CD4-positive, alpha-beta T cell treated with Interleukin-2 at 100 ng/mL for 4 hours (primary cell): ENCODE measurements at places on chromosomes 7 and 10.
A peak's percentile ranks its signal among the peaks of the same experiment; 100 is the strongest.

DNA sequence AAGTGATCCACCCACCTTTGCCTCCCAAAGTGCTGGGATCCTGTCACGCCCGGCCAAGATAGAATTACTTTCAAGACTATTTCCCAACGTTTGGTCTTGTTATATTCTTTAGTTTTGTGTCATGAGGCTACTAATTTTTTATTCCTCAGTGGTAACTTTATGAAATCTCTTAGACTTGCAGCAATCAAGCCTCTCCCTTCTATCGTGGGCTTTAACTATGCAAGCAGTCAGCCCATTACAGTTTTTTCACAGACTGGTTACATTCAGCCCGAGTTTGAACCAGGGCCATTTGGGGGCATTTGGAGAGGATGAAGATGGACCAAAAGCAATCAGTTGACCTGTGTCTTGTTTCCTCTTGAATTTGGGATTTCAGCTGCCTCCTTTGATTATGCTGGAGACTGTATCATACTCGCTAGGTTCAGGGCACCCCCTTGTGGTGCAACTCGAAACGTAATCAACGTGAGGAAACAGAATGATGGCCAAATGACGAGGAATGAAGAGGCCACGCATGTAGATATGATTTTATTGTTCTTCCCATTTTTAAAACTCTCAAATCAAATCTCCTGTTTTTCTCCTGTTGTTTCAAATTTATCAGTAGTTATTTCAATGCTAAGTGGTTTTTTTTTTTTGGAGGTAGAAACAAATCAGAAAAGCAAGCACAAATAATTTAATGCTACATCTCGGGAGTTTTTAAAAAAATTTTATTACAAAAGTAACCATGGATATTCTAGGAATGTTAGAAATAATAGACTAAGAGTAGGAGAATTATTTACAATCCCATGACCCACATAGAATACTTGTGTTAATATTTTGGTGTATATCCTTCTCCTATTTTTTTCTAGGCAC is 151.6 kb downstream of the KIAA1217 start:
- DNase-seq, result no peak

GRCh38 chr10:14653271-14654161 is 121.2 kb downstream of the FAM107B start:
- peak; percentile 78 for DNase-seq

DNA sequence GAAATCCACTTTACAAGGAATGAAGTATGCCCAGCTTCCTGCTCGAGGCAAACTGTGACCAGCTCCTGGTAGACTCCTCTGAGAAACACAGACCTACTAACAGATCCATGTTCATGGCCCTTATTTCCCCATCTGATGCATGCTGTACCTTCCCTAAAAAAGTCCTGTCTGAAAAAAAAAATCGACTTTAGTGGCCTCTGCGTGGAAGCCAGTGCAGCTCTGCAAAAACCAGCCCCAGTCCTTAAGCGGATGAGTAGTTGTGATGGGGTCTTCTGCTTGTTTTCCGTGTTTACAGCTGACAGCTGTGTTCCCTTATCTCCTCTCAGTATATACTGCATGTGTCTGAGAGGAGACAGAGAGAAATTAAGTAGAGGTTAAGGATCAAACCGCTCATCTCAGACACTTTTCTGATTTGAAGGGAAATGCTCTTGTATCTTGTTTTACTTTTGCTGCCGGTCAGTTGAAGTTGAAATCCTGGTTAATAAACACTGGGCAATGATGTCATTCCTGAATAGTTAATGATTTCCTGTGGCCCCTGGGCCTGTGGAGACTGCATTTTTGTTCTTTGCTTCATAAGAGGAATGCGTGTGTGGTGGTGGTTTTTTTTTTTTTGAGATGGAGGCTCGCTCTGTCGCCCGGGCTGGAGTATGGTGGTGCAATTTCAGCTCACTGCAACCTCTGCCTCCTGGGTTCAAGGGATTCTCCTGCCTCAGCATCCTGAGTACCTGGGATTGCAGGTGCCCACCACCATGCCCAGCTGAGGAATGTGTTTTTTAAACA is 67.6 kb downstream of the DOCK1 start:
- no peak for DNase-seq

DNA sequence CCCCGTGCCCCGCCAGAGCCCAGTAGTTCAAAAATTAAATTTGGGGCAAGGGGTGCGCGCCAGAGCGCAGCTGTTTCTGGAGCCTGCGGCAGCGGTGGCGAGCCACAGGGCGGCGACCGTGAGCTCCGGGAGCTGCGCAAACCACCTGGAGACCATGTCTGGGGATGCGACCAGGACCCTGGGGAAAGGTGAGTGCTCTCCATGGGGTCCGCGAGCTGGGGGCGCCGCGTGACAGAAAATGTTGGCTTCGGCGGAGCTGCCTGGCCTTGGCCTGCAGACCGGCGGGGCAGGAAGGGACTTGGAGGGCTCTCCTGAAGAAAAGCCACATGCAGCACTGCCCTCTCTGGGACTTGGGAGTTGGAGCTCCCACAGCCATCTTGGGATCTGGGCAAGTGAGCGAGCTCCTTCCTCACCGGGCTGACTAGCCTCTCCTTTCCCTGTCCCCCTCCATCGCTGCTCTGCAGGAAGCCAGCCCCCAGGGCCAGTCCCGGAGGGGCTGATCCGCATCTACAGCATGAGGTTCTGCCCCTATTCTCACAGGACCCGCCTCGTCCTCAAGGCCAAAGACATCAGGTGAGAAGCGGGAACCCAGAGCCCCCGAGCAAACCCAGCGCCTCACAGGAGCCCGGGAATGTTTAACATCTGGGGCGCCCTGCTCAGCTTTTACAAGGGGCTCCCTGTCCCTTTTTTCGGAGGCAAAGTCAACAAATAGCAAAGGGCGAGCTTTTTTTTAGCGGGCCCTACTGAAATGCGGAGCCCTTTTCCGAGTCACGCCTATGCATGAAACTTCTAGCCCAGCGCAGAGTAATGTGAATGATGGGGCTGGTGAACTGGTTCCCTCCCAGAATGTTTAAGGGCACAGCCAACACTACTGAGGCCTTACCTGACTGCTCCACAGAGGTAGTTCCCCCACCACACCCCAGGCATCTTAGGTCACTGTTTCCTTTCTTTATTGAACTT is 6.1 kb downstream of the GSTO2 start:
- peak; percentile 40 for DNase-seq

DNA sequence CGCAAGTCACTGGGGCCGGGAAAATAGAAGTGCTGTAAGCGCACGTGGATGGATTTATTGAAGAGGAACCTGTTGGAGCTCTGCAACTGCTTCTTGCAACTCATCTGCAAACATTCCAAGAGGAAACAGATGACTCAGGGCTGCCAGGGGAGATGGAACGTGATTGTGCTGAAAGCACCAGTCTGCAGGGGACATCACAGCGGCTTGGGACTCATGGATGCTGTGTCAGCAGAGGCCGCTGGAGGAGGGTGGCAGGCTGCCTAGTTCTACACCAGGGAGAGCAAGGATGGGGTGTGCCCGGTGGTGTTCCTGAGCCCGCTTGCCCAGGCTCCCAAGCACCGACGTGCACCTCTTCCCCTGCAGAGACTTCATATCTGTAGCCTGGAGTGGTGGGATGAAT is 515.7 kb downstream of the TCERG1L start:
- DNase-seq, result no peak

DNA sequence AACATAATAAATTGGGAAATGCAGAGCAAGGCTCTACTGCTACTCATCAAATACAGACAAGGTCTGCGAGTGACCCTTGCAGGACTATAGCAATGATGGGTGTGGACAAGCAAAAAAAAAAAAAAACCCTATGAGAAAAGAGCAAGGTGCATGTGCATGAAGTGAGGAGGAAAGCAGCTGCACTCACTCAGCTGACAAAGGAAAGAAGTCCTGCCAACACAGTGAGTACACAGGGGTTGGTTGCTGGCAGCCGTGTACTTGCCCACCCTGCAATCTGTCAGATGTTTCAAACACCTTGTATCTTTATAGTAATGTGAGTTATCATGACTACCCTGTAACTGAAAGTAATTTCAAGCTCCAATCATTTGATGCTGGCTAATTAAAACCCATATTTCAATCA is 20.5 kb downstream of the CHCHD3 start:
- DNase-seq, result no peak

- no peak for DNase-seq
Observed at GRCh38 chr7:158011941-158012340, 575.7 kb downstream of the PTPRN2 start.

DNA sequence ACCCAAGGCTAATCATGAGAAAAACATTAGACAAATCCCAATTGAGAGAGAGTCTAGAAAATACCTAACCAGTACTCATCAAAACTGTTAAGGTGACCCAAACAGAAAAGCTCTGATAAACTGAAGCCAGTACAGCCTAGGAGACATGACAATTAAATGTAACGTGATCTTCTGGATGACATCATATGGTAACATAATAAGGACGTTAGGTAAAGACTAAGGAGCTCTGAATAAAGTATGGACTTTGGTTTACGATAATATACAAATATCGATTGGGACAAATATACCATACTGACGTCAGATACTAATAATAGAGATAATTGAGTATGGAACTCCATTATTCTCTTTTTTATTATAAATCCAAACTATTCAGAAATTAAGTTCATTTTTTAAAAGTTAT is 561.1 kb upstream of the STEAP1 start:
- DNase-seq, result no peak

DNA sequence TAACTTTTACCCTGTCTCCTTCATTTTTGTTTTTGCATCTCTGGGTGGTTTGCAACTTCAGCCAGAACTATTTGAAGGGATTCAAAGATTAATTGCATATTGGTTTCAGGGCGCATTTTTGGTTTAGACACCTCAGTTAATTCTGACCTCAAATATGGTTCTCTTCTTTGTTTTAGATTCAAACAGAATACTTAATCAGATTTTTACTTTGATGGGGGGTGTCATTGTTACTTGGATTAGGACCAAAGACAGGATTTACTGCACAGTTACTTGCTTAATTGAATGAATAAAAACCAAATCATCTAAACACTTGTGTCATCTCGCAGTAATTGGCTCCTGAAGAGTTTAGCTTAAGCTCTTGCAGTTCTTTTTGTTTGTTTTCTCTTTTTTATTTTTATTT is 100.9 kb downstream of the PHTF2 start:
- no peak for DNase-seq

- no peak for DNase-seq
Observed at GRCh38 chr7:1526271-1526754, 4.2 kb upstream of the MAFK start.

DNA sequence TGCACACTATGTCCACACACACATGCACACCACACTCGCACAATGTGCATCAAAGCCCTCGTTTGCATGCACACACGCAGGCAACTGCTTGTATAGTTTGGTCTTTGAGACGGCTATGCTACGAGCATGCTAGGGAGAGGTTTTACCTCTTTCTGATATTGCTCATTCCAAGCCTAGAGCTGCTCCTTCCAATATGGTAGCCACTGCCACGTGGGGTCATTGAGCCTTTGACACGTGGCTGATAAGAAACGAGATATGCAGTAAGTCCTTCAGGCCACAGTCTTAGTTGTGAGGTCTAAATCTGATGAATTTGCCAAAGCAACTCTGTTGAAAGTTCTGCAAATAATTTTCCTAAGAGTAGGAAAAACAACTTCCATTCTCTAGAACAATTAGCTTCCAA is 204.4 kb downstream of the KLF6 start:
- DNase-seq, result no peak

DNA sequence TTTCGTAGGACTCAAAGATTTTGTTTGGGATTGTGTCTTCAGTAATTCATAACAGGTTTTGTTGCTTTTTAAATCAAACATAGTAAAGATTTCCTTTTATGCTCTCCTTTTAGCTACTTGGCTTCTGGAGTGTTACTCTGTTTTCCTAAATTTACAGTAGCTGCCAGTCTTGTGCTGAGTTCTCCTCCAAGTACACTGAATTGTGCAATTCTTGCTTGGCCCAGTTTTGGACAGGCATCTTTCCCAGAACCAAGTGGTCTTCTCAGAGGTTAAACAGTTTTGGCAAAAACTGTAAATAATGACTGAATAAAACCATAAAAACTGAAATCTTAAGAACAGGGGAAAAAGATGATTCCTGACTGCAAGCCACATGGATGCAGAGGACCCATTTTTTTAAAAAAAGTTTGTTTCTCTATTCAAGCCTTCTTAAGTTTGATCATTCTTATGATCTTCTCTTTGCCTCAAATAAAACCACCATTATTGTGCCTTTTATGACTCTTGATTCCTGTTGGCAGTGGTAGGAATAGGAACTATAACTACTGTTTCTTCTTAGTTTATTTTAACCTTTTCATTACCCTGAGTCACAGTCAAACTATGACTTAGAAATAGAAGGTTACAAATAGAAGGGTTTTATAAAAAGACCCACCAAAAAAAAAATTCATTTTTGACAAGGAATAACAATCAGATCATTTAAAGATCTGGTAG is 88.0 kb downstream of the MDFIC start:
- DNase-seq, result no peak

GRCh38 chr10:14074062-14074884 is 256.5 kb downstream of the FRMD4A start:
- no peak for DNase-seq

- no peak for DNase-seq
Observed at GRCh38 chr7:26631601-26632000, 232.8 kb downstream of the SKAP2 start.

- no peak for DNase-seq
Observed at GRCh38 chr10:114081911-114082583, 38.4 kb downstream of the ADRB1 start.

DNA sequence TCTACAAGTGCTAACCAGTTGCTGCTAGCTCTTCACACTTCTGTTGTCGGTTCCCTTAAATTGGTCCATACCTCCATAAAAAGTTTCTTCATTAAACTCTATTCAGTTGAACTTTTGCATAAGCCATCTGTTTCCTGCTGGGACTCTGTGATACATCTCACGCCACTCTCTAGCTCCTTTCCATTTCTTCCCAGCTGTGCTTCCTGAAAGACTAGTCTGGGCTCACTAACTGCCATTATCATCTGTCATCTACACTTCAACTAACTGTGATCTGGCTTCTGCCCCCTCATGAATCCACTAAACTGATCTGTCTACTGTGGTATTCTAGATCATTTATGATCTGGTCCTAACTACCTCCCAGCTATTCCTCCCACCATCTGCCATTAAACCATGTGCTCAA is 78.3 kb downstream of the ELAPOR2 start:
- no peak for DNase-seq

- DNase-seq, result no peak
Observed at GRCh38 chr10:91054325-91054724, 133.4 kb upstream of the ANKRD1 start.

DNA sequence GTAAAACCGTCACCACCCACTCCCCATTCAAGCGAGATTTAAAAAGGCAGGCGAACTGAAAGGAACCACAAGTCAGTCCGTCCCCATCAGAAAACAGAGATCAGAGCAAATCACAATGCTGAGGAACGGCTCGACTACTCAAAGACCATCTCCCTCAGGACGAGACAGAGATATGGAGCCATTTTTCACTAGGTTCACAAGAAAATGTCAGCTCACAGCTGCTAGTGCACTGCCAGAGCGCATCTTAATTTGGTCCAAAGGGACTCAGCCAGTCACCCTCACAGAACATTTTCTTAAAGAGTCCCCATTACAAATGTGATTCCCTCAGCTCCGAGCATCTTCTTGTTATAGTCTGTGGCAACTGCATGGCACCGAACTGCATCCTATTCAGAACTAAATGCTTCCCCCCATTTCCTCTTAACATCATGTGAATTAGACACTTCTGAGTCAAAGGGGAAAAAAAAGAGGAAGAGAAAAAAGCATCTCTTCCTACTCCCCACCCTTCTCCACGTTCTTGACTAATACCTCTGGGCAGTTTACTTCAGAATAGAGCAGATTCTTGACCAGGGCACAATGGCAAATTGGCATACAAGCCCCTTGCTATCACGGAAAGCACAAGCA is 683.9 kb downstream of the MAGI2 start:
- no peak for DNase-seq
